ENCODE measurements at places on chromosomes 13 and 19. TPM values are rescaled to one million over a fixed set of nuclear protein-coding genes. Genes with fewer than 3 reads are reported as not detected.

TJP3 gene
- 59.7 TPM for total RNA-seq

SMIM17 gene
- total RNA-seq: not detected

NXNL1 gene
- total RNA-seq: not detected

FAM216B gene
- total RNA-seq: not detected

SYNE4 gene
- 4.1 TPM for total RNA-seq

POLR1G gene
- total RNA-seq: 6.9 TPM

ZNF600 gene
- total RNA-seq: 23.0 TPM

ZNF829 gene
- total RNA-seq: 4.2 TPM

RFXAP gene
- total RNA-seq: 8.3 TPM

RPL18A gene
- total RNA-seq: 2,079 TPM

TMEM238 gene
- 20.8 TPM for total RNA-seq

FPR1 gene
- 4.3 TPM for total RNA-seq

NLRP5 gene
- total RNA-seq: not detected

ELL gene
- 29.2 TPM for total RNA-seq

ALG11 gene
- total RNA-seq: 31.7 TPM

MBD3L3 gene
- total RNA-seq: not detected

PAK4 gene
- 88.2 TPM for total RNA-seq

GPR4 gene
- 5.1 TPM for total RNA-seq

TUBA3C gene
- not detected for total RNA-seq

CD209 gene
- total RNA-seq: 3.3 TPM

ACER1 gene
- total RNA-seq: not detected

PKN1 gene
- 51.7 TPM for total RNA-seq

TMEM86B gene
- 6.4 TPM for total RNA-seq

LPAR6 gene
- 38.4 TPM for total RNA-seq

ARL11 gene
- total RNA-seq: 1.7 TPM

TICAM1 gene
- total RNA-seq: 13.1 TPM

CCDC61 gene
- 28.8 TPM for total RNA-seq

PRTN3 gene
- not detected for total RNA-seq

PTBP1 gene
- 374 TPM for total RNA-seq

SYT3 gene
- 0.96 TPM for total RNA-seq

NR2F6 gene
- 72.1 TPM for total RNA-seq

CNN1 gene
- total RNA-seq: 301 TPM

INAFM1 gene
- total RNA-seq: 22.2 TPM

WDR88 gene
- total RNA-seq: not detected

EHD2 gene
- total RNA-seq: 126 TPM

NLRP9 gene
- not detected for total RNA-seq

CDC37 gene
- 192 TPM for total RNA-seq

SIGLEC5 gene
- 1.2 TPM for total RNA-seq

HCN2 gene
- not detected for total RNA-seq

EFNB2 gene
- 26.4 TPM for total RNA-seq

DCT gene
- total RNA-seq: 0.42 TPM

AXL gene
- 40.1 TPM for total RNA-seq

KANK3 gene
- 12.8 TPM for total RNA-seq

MPND gene
- 30.6 TPM for total RNA-seq

DBP gene
- total RNA-seq: 12.7 TPM

ZNF699 gene
- 8.9 TPM for total RNA-seq

ZNF382 gene
- total RNA-seq: 7.9 TPM
